ENCODE measurements at places on chromosomes 7 and 10.

GRCh38 chr10:88028654-88029053, 165.2 kb downstream of the PTEN start:
- no peak for DNase-seq

- no peak for DNase-seq
These were observed 16.7 kb downstream of the POR start for GRCh38 chr7:75931680-75932079.

DNA sequence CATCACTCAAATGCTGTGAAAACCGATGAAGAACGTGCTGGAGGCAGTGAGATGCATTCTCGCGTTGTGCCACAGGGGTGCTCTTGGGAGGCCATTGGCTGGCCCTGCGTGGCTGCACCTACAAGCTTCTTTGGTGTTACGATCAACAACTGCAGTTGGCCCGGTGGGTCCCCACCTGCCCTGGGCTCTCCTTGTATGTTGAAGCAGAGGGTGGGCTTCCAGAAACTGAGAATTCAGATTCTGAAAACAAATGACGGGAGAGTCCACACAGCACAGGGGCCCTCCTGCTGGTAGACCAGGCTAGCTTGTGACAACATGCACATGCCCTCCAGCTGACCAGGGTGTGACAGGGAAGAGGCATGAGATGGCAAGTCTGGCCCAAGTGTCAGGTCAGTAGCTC, 23.7 kb upstream of the DDC start:
- no peak for DNase-seq

DNA sequence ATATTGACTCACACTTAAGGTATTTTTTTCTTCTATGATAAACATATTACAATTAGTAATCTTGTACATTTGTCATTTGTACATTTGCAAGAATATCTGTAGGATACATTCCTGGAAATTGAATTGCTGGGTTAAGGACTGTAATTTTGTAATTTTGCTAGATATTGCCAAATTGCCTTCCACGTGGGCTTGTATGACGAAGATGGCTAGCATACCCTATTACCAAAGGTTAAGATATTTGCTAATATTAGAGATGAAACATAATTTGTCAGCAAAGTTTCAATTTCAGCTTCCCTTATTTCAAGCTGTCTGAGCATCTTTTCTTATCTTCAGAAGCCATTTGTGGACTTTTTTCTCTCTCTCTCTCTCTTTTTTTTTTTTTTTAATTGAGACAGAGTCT, 1.0 kb upstream of the LYZL2 start:
- peak; percentile 19 for DNase-seq

GRCh38 chr7:28533731-28534531, 121.6 kb downstream of the CREB5 start:
- peak; percentile 66 for DNase-seq

GRCh38 chr7:32616625-32617024, 121.3 kb downstream of the AVL9 start:
- DNase-seq = peak; percentile 75

GRCh38 chr7:129746857-129747529, 135.5 kb downstream of the NRF1 start:
- DNase-seq = no peak

DNA sequence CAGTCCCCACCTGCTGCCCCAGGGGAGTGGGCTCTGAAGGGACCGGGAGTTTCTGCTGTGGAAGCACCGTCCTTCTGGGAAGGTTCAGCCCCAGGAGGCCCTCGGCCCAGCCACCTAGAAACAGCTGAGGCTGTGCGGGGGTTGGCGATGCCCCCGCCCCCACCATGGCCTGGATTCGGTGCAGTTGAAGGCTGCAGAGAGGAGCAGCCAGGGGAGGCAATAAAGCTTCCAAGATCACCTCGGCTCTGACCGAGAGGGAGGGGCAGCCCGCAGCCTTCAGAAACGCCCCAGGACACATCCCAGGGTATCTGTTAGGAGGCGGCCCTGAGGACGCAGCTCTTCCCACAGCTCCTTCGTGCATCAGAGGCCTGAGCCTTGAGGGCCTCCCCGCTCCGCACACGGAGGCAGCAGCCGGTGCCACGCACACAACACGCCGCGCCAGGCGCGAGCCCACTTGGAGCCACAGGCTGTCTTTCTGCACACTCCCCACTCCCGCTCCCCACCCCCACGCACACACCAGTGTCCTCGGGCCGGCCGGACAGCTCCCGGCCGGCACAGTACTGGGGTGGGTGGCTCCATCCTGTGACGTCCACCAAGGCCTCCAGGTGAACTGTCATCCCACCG, 1.6 kb downstream of the KNDC1 start:
- DNase-seq = no peak

- DNase-seq = no peak
These were observed 35.3 kb downstream of the FEZF1 start for GRCh38 chr7:122269241-122269640.

DNA sequence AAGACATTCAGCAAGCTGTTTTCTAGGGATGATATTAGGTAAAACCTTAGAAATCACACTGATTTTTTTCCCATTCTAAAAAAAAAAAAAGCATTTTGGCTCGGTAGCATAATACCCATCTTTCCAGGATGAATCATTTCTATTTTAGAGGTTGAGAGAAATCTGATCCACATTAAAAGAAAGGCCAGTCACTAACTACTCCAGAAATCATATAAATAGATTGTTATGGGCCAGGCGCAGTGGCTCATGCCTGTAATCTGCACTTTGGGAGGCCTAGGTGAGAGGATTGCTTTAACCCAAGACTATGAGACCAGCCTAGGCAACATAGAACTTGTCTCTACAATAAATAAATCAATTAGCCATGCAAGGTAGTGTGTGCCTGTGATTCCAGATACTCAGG, 164.3 kb downstream of the BAMBI start:
- DNase-seq = peak; percentile 68

GRCh38 chr10:114336823-114337509, 67.3 kb downstream of the AFAP1L2 start:
- DNase-seq = no peak

DNA sequence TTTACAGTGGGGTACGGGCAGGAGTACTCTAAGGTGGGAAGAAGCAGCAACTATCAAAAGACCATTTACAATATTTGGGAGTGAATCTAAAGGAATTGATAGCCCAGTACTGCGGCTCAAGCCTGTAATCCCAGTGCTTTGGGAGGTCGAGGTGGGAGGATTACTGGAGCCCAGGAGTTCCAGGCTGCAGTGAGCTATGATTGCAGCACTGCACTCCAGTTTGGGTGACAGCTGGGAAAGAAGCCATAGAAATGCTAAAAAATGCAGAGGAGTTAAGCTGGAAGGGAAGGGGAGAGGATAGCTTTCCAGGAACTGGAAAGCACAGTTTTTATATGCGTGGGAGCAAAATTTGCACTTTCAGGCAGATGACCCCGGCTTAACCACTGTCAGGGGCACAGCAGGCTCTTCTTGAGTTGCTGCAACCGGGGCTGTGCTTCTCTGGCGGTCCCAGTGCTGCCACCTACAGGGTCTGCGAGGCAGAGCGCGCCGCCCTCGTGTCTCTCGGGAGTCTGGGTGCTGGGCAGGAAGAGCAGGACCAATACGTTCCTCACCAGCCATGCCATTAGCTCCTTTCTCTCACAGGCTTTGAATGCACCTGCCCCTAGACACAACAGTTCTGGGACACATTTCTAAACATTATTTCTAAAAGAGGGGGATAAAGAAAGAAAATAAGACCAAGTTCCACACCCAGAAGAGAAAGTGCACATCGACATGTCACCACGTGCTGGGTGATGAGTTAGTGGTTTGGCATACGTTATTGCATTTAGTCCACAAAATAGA, 10.1 kb upstream of the BMPER start:
- DNase-seq = peak; percentile 91

DNA sequence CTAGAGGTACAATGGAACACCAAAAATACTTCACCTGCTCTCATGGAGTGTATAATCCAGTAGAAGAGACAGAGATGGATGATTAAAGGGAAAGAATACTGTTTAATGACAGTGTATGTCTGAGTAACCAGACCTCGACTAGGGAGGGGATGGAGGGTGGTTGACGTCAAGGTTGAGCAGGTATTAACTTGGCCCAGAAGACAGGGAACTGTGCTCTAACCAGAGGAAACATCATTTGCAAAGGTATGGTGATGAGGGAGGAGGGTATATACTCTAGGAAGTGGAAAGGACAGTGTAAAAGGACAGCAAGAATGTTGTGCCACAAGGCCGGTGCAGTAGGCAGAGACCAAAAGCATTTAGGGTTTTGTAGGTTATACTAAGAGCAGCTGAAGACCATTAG, 2.9 kb downstream of the MIOS start:
- no peak for DNase-seq

DNA sequence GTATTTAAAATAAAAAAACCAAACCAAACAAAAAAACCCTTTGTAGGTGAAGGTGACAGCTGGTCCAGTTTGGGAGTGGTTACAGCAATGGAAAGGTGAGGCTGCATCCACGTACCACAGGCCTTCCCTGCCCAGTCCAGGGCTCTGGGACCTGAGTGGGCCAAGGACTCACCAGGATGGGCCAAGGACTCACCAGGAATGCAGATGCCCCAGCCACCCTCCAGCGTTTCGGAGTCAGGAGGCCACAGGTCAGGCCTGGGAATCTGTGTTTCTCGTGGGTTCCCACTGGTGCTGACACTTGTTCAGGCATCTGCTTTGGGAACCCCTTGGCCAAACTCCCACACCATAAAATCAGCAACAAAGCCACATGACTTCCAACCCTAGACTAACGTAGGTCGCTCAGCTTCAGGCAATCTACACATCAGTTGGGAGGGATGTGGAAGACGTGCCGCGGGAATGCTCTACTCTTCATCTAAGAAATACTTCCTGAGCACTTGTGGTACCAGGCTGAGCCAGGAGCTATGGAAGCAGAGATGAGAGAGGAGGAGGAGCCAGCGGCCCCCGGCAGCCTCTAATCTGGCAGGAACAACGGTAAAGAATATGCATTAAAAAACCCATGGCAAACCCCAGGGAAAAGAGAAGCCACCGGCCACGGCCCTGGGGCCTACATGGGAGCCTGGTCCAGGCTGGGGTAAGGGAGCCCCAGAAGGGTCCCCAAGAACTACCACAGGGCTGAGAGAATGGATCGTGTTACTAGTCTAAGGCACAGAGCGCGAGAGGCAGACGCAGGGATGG, 473.4 kb downstream of the PTPRN2 start:
- DNase-seq = no peak

DNA sequence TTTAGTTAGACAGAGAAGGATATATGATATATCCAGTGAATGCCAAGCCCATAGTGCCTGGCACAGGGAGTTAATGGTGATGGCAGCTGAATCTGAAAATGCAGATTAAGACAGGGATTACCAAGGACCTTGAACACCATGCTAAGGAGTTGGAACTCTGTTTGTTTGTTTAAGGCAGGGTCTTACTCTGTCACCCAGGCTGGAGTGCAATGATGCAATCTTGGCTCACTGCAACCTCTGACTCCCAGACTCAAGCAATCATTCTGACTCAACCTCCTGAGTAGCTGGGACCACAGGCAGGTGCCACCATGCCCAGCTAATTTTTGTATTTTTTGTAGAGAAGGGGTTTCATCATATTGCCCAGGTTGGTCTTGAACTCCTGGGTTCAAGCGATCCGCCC, 1.6 kb downstream of the AKR1D1 start:
- DNase-seq = no peak

DNA sequence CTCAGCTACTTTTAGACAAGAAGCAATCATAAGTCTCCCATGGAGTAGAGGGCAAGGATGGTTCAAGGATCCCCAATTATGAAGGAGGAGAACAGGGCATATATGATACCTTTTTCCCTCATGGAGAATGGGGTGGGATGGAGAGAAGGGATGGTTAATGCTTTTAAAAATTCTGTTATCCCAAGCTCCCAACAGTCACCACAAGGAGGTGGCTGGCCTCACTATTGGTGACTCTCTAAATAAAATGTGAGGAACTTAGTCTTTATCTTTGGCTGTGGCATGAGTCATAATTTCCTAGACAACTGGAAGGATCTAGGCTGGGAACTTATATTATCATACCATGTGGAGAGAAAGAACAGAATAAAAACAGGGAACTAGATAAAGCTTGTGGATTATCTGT, 297.0 kb downstream of the PHTF2 start:
- peak; percentile 43 for DNase-seq

- peak; percentile 39 for DNase-seq
These were observed 189.9 kb upstream of the ADO start for GRCh38 chr10:62614389-62615157.

DNA sequence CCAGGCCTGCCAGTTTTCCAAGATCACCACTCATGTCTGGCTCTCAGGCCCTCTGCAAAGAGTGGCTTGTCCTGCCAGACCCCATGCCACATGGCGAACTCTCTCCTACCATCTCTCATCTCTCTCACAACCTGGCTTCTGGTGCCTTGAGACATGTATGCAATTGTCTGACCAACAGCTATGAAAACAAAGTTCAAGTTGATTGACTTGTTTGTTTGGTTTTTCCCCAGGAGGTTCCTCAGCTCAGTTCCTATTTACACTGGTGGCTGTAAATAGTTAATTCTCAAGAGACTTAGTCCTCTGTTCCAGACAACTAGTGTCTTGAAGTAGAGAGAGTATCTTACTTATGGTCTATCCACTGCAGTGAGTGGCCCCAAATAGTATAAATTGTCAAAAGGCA, 131.8 kb downstream of the SNX10 start:
- no peak for DNase-seq

- no peak for DNase-seq
These were observed 35.1 kb downstream of the RNF32 start for GRCh38 chr7:156675721-156676120.

- DNase-seq = no peak
These were observed 301.6 kb downstream of the SNX13 start for GRCh38 chr7:17638727-17639126.

DNA sequence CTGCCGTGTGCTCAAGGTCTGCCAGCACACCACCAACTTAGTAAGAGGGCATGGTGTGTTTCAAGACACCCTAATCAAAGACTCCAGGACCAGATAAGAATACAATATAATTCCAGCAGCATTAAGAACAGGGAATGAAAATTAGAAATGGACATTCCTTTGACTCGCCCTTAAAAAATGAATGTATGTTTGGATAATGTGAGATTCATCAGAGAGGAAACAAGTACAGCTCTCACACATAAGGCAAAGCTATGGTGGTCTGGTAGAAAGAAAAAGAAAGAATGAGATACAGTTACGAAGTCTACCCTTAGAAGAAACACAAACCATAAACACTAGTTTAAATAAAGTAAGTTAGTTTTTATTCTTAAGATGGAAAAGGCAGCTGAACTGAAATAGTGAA, 174.8 kb upstream of the ANK3 start:
- DNase-seq = no peak

Data from adipocyte (in vitro differentiated cells).